Activated naive CD8-positive, alpha-beta T cell treated with anti-CD3 and anti-CD28 coated beads, Interleukin-2, amount 10 ng/mL, durations not matched to agents 7 days and 5 days (primary cell): ENCODE measurements at places on chromosomes 13 and 19. TPM values are rescaled to one million over a fixed set of nuclear protein-coding genes. Genes with fewer than 3 reads are reported as not detected.

The IGFL4 gene
- not detected for total RNA-seq

- DNase-seq, result no peak
These were observed 26.4 kb downstream of the LEUTX start for GRCh38 chr19:39805104-39805503.

DNA sequence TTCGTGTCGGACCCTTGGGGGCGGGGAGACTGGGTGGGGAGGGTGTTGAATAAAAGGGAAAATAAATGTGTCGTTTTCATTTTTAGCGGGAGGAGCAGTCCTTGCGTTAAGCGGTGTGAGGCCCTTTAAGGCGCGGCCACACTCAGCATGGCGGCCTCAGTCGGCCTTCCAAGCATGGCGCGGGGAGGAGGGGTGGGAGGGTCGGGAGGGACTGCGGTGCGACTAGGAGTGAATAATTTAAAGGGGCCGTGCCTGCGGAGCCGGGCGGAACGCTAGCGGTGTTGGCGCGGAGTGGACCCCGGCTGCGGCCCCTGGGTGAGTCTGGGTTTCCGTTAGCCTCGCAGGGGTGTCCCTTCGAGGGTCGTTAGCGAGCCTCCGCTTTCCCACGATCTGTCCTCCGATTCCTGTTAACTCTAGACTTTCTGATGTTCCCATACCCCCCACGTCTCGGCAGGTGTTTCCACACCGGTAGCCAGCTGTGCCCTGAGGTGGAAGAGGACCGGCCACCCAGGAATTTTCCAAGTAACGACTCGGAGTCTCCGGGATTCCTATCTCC lies 1.5 kb upstream of the PNPLA6 start:
- peak; percentile 78 for DNase-seq

DNA sequence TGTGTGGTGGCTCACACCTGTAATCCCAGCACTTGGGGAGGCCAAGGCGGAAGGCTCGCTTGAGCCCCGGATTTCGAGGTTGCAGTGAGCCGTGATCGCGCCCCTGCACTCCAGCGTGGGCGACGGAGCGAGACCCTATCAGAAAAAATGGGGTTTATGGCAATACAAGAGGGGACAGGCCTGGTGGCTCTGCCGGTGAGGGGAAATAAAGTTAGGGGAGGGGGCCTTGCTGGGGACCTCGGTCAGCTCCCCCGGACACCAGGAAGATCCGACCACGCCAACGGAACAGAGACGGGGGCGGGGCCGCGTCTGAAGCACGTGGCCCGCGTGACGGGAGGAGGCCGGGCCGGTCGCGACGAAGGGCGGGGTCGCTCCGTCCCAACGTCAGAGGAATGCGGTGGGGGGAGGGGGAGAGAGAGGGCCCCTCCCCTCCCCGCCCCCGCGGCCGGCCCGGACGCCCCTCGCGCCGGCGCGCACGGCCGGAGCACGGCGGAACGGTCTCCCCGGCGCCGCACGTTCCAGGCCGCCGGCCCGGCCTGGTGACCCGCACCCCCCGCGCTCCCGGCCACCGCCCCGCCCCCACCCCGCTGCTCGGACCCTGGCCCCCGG lies 1.9 kb upstream of the HNRNPL start:
- peak; percentile 92 for DNase-seq

GRCh38 chr13:64749301-64749700 lies 2480.8 kb downstream of the PCDH9 start:
- no peak for DNase-seq

GRCh38 chr13:25630329-25630900 lies 258.6 kb downstream of the ATP8A2 start:
- DNase-seq, result no peak
